ENCODE measurements at places on chromosomes 2 and 18. TPM values are rescaled to one million over a fixed set of nuclear protein-coding genes. Genes with fewer than 3 reads are reported as not detected.

DNA sequence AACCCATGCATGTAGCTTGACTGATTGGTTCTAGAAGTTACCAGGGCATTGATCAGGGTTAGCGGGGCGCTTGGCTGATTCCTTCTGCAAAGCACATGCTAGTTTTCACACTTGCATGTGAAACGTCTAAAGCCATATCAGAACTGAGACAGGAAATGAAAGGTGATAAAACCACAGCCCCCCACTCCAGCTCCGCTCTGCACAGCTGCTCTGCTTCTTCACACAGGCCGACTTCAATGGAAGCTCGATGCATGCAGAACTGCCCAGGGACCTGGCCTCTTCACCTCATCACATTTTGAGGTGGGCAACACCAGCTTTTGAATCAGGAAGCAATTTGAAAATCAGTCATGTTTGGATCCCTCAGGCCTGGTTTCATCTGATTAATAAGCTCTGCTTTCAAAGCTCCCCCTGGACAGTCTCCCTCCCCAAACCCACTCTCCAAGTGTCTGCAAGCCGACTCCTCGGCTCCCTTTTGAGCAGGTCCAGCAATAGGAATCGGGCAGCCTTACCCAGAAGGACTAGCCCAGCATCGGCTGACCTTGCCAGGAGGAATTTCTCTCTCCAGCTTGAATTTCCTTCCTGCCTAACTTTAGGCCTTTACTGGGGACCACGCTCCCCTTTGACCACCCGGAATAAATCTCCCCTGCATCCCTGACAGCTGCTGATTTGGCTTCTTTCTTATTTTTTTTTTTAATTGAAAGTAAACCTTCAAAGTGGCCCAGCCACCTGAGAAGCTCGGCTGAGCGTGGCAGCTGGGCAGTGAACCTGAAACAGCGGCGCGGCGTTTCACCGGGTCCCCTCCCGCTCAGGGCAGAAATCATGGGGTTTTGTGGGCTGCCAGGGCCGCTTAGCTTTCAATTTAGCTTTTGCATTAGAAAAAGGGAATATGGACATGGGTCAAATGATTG, 31.7 kb downstream of the HRH4 start:
- peak; percentile 6 for DNase-seq

DNA sequence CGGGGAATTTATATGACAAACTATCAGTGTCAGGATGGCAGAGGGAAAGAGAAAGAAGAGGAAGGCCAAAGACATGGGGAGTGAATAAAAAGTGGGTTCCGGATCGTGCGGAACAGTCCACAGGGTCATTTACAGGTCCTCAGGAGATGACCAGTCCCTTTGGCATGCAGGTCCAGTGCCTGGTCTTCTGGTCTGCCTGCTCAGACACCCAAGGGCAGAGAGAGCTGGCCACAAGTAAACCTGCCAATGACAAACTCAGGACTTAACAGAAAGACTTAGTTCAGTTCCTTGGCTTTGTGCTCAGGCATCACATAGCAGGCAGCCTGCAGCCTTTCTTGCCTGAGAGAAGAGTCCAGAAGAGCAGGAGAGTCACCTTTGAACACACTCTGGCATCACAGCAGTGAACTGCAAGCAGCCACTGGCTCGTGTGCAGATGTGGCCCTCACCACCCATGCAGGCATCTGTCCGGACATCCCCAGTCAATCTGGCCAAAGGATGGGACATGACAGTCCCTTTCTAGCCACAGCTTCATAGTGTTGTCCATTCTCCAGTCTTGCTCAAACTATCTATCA, 14.0 kb downstream of the TMEM127 start:
- no peak for DNase-seq

- DNase-seq: no peak
Measured at GRCh38 chr2:75491129-75491753, 69.5 kb downstream of the EVA1A start.

DNA sequence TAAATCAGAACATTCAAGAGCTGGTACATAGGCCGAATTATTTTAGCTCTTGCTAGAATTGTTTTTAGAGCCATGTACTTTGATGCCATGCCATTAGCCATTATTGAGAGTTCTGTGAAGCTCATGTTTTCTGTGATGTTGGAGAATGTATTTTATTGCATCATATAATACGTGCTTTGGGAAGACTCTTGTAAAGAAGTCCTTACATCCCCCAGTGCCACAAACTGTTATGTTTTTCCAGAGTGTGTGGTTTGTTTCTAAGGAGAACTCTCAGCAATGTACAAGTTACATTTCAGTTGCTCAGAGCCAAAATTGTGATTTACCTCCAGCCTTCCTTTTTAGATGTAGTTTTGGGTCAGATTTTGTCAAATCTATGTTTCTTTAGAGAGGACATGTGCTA, 148.6 kb downstream of the HAUS1 start:
- DNase-seq: no peak

The SKOR2 gene
- total RNA-seq: 0.70 TPM

DNA sequence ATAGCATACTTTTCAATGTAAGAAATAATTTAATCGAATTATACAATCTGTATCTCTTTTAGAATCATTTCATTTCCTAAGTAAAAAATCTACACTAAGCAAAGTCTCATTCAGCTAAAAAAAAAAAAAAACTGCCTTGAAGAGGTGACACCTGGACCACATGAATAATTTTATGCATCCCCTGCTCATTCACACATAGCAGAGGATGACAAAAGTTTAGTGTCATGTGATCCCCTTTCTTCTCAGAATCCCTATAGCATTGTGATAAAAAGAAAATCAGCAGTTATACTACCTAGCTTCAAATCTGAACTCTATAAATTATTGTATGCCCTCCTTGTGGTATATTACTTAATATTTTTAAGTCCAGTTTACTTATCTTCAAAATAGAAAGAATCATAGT, 603.8 kb downstream of the ERBB4 start:
- no peak for DNase-seq

All from activated T-cell treated with anti-CD3 and anti-CD28 coated beads, Interleukin-2, amount 50 U/mL, for 72 hours (primary cell).